ENCODE measurements at places on chromosomes 12 and 14.

GRCh38 chr14:86193756-86194155 lies 663.8 kb downstream of the FLRT2 start:
- ATAC-seq, result no peak

GRCh38 chr12:43162138-43162537 lies 389.9 kb downstream of the ADAMTS20 start:
- no peak for ATAC-seq

DNA sequence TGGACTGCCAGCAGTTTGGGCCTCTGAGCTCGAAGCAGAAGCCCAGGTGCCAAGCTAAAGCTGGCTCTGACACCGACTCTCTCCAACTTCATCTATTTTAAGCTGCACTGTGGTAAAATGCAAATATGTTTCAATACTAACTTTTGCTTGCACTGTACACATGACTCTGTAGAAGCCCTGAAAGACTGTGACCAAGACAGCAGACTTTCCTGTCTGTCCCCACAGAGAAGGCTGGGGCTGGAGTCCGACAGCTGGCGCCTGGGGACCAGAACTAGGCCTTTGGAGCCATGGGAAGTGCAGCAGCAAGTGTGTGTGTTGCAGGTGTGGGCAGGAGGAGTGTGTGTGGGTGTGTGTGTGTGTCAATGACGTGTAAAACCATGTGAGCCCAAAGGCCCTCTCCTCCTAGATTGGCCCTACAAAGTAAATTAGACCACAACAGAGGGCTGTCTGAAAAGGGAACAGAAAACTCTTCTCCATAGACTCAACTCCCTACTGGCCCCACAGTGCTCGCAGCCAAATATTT lies 16.4 kb upstream of the RAB35 start:
- ATAC-seq, result no peak

GRCh38 chr14:99964979-99965378 lies 100.2 kb upstream of the EVL start:
- no peak for ATAC-seq

DNA sequence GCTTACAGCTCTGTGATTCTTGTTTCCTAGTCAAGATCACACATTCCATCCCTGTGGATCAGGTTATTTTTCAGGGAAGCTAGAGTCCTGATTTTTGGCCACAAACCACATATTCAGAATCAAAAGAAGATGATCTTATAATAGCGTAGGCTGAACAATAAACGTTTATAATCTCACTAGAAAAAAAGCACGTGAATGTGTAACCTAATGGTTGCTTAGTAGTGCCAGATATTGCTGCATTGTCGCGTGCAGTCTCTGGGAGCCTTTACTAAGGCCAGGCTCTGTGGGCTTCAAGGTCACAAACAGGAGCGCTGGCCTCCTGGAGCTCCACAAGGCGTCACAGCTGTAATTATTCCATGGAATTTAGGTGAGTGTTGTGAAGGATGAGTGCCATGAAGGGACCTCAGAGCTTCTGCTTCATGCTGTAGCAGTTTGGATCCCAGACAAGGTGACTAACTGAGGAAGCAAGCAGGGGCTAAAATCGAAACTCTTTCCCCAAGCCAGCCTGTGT lies 17.4 kb downstream of the CDKN1B start:
- ATAC-seq, result no peak

DNA sequence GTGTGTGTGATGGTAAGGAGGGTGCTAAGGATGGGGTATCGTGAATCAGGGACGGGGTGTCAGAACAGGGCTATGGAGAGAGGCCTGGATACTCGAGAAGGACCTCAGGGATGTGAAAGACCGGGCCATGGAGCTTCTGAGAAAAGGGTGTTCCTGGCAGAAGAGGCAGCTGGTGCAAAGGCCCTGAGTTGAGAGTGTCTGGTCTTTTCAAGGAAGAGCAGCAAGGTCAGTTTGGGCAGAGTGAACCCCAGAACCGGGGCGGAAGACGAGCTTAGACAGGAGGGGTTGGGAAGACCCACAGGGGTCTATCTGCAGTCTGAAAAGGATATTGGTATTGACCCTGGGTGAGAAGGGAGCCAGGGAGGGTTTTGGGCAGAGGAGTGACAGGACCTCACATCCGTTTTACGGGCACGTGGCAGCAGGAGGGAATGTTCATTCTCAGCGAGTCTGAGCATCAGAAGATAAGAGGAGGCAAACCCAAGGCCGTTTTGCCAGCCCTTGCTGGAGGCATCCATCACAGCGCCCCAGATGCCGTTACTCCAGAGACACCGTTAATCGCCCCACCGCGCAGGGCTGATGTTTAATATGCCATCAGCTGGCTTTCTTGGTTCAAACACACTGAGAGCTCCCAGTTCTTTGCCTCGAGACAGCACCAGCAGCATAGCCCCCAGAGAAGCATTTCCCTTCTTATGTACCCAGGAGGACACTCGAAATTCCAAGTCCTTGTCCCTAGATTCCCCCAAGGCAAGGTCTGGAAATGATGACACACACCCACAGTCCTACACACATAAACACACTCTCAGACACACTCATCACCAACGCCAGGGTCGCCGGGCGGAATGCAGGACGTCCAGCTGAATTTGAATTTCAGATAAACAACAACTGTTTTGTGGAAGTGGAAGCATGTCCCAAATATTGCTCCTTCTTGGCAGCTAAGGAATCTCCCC lies 41.4 kb upstream of the EML1 start:
- no peak for ATAC-seq

GRCh38 chr12:58381546-58381945 lies 440.2 kb downstream of the ATP23 start:
- ATAC-seq, result no peak

GRCh38 chr12:54225666-54226065 lies 36.9 kb upstream of the SMUG1 start:
- no peak for ATAC-seq

DNA sequence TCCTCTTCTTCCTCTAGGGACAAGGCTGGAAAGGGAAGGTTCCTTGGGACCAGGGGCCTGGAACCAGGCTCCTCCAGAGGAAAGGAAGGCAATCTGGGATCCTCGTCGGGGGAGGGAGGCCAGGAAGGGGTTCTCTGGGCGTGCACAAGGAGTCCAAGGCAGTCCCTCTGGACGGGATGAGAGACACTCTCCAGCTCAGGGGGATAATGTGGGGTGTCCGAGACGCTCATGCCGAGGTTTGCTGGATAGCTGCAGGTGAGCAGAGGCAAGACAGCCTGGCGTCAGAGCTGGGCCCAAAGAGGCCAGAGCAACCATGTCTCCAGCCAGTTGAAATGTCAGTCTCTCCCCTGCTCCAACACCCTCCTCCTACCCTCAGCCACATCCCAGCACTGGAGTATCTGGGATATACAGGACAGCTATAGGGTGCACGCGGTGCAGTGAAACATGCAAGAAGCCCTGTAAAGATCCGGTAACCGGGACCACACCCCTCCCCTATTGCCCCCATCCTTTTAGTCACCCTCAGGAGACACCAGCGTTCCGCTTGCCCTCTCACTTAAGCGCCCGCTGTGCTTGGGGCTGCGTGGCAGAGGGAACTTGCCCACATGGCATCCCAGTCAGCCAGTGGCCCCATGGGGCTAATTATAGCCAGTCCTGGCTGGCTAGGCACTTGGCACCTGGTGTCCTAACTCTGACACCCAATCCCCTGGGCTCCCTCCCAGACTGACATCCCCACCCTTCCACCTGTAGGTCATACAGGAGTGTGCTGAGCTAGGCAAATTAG lies at the start of gene KLHL33:
Gene KLHL33 (minus strand): TSS at position 585 of the 781 bp plus-strand sequence. CDS start 355 bp downstream, at position 230.
- peak; percentile 25 for ATAC-seq

GRCh38 chr14:105087963-105088811 lies 23.0 kb upstream of the GPR132 start:
- ATAC-seq, result peak; percentile 32

DNA sequence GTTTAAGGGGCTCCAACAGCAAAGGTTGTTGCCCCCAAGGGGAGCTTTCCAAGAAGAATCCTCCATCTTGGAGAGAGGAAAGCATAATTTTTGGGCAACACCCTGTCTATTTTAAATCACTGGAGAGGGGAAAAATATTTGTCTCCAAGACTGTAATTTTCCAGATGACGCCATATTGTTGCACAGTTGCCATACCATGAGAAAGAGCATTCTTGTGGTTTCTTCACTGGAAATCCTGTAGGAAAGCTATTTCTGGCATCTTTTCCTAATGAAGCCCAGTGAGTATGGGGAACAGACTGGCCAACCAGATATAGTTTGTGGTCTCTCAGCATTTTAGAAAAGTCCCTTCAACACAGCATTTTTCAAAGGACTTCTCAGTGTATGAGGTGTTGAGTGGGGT lies 88.1 kb upstream of the MANSC4 start:
- ATAC-seq, result no peak

GRCh38 chr14:42532194-42532593 lies 925.5 kb downstream of the LRFN5 start:
- no peak for ATAC-seq

DNA sequence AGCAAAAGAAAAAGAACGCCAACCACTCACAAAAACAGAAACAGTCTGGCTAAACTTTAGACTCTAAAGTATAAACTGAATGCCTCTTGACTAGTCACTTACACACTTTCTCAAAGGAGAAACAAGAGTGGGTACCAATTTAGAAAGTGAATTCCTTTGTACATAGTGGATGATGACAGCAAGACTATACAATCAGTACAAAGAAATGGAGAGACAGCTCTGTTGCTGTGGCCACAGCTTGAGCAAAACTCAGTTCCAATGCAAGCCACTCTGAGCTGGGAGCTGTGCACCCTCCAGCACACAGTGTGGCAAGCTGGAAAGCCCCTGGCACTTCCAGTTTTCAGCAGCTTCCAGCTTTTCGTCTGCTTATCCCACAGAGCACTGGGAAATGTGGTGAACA lies 21.7 kb downstream of the NT5DC3 start:
- ATAC-seq, result no peak

DNA sequence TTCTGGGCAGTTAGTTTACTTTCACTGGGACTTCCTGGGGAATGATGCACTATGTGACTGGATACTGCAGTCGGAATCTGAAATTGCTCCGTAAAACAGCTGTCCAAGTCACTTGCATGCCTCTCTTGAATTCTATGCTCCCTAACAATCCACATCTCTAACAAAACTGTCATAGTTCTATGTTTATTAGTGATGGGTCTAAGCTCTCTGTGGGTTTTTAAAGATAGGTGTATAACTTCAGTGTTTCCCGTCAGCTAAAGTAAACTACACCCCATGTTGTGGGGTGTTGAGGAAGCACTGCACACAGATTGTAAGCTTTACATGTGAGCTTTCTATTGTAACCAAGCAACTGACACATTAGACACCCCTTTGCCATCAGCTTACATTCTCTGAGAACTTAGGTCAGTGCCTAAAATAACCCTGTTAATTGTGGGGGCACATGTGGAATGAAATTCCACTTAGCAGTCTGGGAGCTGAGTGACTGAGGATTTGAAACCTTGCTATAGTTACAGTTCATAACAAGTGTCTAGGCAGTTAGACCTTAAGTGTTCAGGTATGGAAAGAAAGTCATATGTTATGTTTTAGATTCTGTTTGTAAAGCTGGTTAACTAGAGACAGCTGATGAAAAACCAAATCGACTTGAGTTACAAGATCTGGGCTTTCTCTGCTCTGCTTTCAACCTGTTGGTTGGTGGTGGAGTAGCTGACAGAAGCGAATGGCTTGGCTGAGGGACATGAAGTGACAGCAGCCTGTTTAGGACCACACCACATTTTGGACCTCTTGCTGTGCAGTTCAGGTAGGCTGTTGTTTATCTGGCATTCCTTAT lies 165.7 kb downstream of the AKAP6 start:
- ATAC-seq, result no peak

DNA sequence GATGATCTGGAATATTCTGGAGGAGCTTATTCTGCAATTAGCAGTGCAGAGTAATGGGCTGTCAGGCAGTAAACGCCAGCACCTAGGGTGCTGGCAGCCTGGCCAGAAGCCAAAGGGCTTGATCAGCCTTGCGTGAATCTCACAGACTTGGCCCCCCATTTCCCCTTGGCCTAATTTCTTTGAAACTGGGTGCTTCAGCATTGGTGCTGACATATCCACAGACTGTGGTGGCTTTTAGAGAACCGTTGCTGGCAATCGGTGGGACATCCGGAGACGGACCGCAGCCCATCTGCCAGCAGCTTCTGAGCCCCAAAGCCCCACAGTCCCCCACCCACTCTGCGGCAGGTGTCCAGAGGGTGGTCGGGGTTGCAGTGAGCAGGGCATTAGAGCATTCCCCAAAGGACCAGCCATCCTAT lies 157.1 kb downstream of the CALM1 start:
- no peak for ATAC-seq

- no peak for ATAC-seq
These were observed 385.3 kb downstream of the NPAS3 start for GRCh38 chr14:33323979-33324378.

GRCh38 chr14:102034301-102034700 lies 52.5 kb downstream of the HSP90AA1 start:
- no peak for ATAC-seq

- no peak for ATAC-seq
These were observed 449.3 kb downstream of the FOXG1 start for GRCh38 chr14:29215853-29216252.

GRCh38 chr12:131738196-131738595 lies 27.3 kb downstream of the SFSWAP start:
- ATAC-seq, result no peak

- ATAC-seq, result peak; percentile 92
These were observed at the start of gene ANO6 for GRCh38 chr12:45215419-45216229. Gene ANO6, plus strand, starts transcription at chr12:45216095. Its CDS starts 227 bp downstream, at chr12:45216322.

DNA sequence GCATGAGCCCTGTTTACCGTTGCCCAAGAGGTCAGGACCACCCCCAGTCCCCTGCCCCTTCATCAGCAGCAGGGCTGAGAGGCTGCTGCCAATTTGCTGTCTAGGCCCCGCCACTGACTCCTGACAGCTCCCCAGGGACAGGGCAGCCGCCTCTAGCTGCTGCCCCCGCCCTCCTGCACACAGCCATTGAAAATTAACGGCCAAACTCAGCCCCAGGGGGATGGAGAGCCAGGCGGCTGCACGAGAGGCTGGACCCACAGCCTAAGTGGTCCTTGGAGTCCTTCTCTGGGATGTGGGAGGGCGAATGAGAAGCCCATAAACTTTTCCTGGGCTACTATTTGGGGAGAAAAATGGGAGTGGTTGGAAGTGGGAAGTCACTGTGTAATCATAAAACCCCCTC lies 4.6 kb downstream of the FOXN4 start:
- no peak for ATAC-seq

DNA sequence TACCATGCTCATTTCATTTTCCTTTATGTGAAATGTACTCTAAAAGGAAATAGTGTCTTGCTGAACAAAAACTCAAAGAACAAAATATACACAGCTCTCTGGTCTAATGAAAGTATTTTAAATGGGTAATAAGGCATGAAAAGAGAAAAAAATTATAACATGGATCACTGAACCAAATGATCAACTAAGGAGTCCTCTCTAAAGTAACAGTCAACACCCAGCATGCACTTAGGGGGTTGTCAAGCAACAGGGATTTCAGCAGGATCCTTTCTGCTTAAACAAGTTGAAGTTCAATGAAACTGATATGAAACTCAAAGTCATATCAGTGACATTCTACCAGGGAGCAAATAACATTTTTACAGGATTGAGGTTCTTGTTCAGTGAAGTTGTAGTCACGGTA lies 398.8 kb downstream of the SEC23A start:
- no peak for ATAC-seq

GRCh38 chr12:46298261-46298660 lies 29.4 kb upstream of the SLC38A1 start:
- no peak for ATAC-seq

DNA sequence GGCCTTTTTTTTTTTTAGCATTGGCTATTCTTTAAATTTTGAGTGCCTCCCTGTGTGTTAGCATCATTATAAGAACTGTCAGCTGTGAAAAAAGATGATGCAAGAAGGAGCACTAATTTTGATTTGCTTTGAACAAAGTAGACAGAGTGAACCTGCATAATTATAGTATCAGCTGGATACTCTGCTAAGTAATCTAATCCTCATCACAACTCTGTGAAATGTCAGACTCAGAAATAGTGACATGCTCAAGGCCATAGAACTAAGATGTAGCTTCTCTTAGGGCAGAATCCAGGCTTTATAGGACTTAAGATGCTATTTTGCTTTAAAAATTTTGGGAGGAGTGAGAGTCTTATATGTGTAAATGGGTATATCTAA lies 31.9 kb downstream of the FBXO34 start:
- ATAC-seq, result no peak
